ENCODE measurements at places on chromosomes 6 and 20.

DNA sequence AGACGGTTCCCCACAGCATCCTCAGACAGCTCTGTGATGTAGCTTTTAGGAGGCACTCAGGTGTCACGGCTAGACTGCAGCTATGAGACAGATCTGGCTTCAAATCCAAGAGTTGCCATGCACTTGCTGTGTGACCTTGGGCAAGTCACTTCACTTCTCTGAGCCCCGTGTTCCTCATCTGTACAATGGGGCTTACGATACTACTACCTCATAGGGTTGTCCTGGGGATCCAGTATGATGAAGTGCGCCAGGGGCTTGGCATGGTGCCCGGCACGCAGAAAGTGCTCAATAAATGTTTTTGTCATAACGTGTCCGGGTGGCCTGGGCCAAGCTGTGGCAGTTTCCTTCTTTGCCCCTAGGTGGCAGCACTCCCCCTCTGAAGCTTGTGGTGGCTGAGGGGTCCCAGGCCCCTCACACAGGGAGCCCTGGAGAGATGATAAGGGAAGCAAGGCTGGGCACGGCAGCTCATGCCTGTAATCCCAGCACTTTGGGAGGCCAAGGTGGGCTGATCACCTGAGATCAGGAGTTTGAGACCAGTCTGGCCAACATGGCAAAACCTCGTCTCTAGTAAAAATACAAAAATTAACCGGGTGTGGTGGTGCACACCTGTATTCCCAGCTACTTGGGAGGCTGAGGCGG is 19.1 kb upstream of the CHMP4B start:
- DNase-seq = peak; percentile 75

DNA sequence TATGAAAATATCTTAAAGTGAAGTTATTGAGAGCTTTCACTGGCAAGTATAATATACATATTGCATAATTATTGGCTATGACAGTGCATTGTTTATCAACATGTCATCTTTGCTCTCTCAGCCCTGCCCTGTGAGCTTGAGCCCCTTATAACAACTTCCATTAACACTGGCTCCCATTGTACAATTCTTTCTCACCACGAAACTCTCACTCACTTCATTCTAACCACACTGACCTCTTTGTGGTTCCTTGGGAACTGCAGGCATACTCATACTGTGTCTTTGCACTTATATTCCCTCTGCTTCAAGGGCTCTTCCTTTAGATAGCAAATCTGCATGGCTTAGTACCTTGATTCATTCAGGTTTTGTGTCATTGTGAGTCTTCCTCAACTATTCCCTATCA is 411.8 kb downstream of the CDKAL1 start:
- no peak for DNase-seq

GRCh38 chr6:2826131-2826530 is 15.5 kb downstream of the SERPINB1 start:
- no peak for DNase-seq

GRCh38 chr20:49323622-49324238 is 45.9 kb upstream of the ZNFX1 start:
- peak; percentile 62 for DNase-seq

DNA sequence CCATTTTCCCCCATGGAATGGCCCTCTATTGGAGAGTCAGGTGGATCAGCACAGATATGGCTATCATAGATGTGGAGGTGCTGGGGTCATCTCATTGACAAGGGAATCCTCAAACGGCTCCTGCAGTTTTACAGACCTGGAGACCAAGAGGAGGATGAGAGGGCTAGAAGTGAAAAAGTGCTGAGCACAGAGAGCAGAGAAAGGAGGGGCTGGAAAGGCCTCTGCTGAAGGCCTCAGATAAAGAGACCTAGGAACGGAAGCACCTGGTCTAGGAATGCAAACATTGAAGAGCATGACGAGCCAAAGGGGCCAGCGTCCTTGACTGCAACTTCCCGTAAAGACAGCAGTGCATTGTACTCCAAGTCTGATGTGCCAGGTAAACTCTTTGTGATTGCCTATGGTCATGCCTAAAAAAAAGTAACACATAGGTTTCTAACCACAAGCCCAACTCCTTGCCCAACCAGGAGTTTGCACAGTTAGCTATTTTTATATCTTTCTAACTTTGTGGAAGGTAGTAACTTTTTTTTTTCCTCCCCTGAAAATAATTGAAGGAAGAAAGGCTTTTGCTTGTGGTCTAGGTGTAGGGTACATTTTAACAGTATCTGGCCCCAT is 15.2 kb downstream of the RSPH4A start:
- DNase-seq = no peak

DNA sequence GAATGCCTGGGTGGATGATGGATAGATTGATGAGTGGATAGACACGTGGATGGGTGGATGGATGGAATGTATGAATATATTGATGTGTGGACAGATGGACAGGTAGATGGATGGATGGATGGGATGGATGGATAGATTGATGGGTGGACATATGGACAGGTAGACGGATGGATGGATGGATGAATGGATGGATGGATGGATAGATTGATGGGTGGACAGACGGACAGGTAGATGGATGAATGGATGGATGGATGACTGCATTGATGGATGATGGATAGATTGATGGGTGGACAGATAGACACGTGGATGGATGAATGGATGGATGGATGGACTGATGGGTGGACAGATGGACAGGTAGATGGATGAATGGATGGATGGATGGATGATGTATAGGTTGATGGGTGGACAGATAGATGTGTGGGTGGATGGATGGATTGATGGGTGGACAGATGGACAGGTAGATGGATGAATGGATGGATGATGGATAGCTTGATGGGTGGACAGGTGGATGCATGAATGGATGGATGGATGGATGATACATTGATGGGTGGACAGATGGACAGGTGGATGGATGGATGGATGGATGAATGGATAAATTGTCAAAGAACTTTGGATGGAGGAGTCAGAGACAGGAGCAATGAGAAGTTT is 171.4 kb upstream of the AFDN start:
- no peak for DNase-seq

- DNase-seq = no peak
These were observed 62.0 kb downstream of the PPP1R14C start for GRCh38 chr6:150204705-150205472.

- DNase-seq = no peak
These were observed 30.7 kb downstream of the LYRM4 start for GRCh38 chr6:5230081-5230480.

DNA sequence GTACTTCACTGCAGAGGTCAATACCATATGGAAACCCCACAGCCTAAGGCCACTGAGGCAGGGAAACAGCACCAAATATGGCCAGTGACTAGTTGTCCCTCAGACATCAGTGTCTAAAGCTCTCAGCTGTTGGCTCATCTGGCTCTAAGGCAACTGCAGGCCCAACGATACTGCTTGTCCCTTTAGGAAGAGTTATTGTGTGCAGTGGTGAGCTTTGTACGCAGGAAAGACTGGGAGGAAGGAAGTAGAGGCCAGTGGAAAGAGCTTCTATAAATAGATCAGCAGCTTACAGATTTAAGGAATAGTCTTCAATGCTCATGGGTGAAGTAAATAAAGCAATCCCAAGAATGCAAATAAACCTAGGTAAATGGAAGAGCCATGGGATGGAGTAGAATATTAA is 29.3 kb downstream of the DNAAF9 start:
- DNase-seq = no peak

GRCh38 chr6:149473080-149474052 is 11.4 kb downstream of the ZC3H12D start:
- peak; percentile 43 for DNase-seq

- no peak for DNase-seq
These were observed 170.6 kb downstream of the IBTK start for GRCh38 chr6:82076916-82077315.

DNA sequence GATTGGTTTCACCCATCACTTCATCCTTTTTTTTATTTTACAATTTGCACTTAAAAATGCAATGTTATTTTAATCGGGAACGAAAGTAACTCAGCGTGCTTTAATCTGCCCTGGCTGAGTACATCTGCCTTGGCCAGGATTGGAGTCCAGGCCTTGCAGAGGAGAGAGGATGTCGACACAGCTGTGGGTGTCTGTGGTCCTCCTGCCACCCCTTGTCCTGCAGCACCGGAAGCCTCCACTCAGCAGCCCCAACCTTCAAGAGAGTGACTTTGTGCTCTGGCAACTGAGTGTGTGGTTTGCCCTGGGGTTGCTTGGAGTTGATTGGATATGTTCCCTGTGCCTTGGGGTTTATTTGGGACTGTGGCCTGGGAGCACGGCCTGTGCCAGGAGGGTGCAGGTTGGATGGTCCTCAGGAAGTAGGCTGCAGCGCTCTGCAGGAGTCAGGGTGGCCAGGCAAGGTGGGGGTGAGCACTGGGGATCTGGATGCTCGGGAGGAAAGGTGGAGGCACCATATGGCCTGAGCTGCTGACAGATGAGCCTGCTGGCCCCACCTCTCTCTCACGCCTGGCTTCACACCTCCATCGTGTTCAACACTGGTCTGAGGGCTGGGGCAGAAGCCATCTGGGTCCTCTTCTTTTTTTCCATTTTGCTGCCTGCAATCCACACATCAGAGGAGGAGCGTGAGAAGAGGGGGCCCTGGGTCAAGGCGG is 4.3 kb downstream of the MYT1 start:
- DNase-seq = no peak

DNA sequence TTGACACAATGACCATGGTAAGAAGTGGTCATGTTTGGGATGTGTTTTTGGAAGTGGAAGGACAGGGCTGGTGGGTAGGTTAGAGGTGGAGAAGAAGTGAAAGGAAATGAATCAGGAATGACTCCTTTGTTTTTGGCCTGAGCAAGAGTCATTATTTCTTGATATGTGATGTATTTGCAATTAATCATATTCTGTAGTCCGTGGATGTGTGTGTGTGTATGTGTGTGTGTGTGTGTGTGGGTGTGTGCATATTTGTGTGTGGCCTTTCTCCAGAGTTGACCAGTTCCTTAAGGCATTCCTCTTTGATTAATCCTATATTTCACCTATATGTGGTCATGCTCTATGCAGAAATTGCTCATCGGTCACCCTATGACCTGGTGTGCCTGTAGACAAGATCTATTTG is 130.7 kb downstream of the UTRN start:
- DNase-seq = no peak

DNA sequence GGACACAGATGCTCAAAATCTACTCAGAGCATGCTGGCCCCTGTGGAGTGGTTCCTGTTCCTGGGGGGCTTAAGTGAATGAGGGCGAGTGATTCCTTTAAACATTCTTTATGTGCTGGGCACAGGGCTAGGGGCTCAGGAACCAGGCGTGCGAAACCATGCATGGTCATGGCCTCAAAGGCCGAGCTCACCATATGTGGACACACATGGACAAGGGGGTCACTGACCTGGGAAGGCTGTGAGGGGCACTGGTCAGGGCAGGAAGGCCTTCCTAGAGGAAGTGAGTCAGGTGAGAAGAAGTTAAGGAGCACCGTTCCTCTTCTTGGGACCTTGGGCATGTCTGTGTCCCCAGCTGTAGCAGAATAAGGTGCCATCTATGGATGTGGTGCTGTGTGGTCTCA is 74.6 kb upstream of the BHLHE23 start:
- DNase-seq = no peak
